ENCODE measurements at places on chromosomes 5 and 9. TPM values are rescaled to one million over a fixed set of nuclear protein-coding genes. Genes with fewer than 3 reads are reported as not detected.

VAV2 gene
- 0.12 TPM for polyA plus RNA-seq

IRX4 gene
- polyA plus RNA-seq, result not detected

PCDHGB5 gene
- not detected for polyA plus RNA-seq

HMMR gene
- not detected for polyA plus RNA-seq

MLANA gene
- polyA plus RNA-seq, result not detected

CCNJL gene
- polyA plus RNA-seq, result 0.36 TPM

ANKHD1 gene
- 42.8 TPM for polyA plus RNA-seq

ACOT12 gene
- polyA plus RNA-seq, result not detected

ABL1 gene
- polyA plus RNA-seq, result 1.0 TPM

SPAAR gene
- polyA plus RNA-seq, result 0.52 TPM

FABP6 gene
- polyA plus RNA-seq, result 67.3 TPM

Data from Purkinje cell (primary cell).